ENCODE measurements at places on chromosomes 6 and 20. TPM values are rescaled to one million over a fixed set of nuclear protein-coding genes. Genes with fewer than 3 reads are reported as not detected.

The FARS2 gene
- 13.6 TPM for total RNA-seq

The ULBP2 gene
- 7.3 TPM for total RNA-seq

The BCAS1 gene
- 0.31 TPM for total RNA-seq

The C6orf58 gene
- not detected for total RNA-seq

The NTSR1 gene
- 0.10 TPM for total RNA-seq

The LY6G6D gene
- total RNA-seq: not detected

The TINAG gene
- total RNA-seq: not detected

The DYNLT2 gene
- 1.0 TPM for total RNA-seq

The CALHM5 gene
- total RNA-seq: 1.8 TPM

GRCh38 chr20:18431206-18431605, 35.6 kb downstream of the DZANK1 start:
- H3K4me1 ChIP-seq: no peaks in the 10 kb centered on the region
- no peak for DNase-seq
- no peaks in the 10 kb centered on the region for H3K27me3 ChIP-seq
- H3K27ac ChIP-seq: no peak overlapping the region
- H3K36me3 ChIP-seq: peaks cover 1% of the 10 kb centered on the region
- no peak overlapping the region for H3K4me3 ChIP-seq

GRCh38 chr6:21001736-21002135, 467.5 kb downstream of the CDKAL1 start:
- H3K4me1 ChIP-seq: peaks cover 38% of the 10 kb centered on the region
- no peak overlapping the region for H3K27ac ChIP-seq
- no peaks in the 10 kb centered on the region for H3K36me3 ChIP-seq
- no peak overlapping the region for H3K4me3 ChIP-seq

DNA sequence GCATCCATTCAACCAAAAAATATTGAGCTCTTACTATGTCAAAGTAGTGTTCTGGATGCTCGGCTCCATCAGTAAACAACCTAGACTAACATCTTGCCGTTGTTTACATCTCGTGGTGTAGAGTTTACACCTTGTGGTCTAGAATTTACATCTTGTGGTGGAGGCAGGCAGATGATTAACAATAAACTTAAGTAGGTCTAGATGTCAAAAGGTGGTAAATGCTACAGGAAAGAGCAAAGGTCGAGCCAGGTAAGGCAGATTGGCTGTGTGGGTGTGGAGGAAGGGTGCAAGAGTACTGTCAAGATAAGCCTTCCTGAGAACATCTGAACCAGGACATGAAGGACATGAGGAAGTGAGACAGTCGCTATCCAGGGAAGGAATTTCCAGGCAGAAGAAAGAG, 88.4 kb upstream of the ESR1 start:
- no peak overlapping the region for H3K4me3 ChIP-seq
- no peaks in the 10 kb centered on the region for H3K4me1 ChIP-seq
- no peak for DNase-seq
- no peaks in the 10 kb centered on the region for H3K36me3 ChIP-seq
- H3K27me3 ChIP-seq: no peaks in the 10 kb centered on the region

- no peak overlapping the region for H3K27ac ChIP-seq
- no peaks in the 10 kb centered on the region for H3K4me1 ChIP-seq
- no peak overlapping the region for H3K4me3 ChIP-seq
- no peaks in the 10 kb centered on the region for H3K36me3 ChIP-seq
Observed at GRCh38 chr20:37961066-37961465, 58.1 kb downstream of the VSTM2L start.

DNA sequence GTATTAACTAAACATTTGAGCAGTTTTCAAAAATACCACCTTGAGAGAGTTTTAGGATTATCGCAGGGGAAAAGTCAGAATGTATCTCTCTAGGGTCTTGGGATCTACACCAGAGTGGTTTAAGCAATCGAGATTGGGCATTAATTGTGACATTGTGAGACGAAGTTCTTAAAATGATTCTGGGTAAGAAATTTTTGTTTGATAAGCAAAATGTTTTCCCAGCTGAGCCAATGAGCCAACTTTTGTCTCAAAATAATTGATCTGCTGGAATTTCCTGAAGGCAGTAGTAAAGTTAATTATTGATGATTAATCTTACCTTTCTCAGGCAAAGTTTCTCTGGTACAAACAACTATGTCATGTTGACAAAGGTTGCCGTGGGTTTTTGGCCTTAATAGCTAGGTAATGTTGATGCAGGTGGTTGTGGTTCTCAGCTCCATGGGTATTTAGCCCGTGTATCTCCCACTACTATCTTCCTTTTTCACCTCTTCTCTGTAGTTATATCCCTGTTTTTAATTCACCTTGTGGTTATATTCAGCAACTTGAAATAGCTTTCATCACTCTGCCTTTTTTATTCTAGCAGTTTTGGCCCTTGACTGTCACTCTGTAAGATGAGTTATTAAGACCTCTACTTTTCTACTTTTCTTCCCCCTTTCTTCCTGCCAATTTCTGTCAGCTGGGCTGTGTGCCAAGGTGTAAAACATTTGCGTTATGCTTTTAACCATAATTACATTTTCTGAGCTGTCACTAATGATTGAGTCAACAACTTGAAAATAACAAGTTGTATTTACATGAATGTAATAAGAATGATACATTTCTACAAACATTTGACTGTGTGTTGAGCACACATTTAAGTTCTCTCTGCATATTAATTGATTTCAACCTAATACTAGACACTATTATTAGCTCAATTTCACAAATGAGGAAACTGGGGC, 368.3 kb upstream of the BTBD3 start:
- no peaks in the 10 kb centered on the region for H3K27me3 ChIP-seq
- no peak overlapping the region for H3K27ac ChIP-seq
- H3K4me1 ChIP-seq: no peaks in the 10 kb centered on the region

DNA sequence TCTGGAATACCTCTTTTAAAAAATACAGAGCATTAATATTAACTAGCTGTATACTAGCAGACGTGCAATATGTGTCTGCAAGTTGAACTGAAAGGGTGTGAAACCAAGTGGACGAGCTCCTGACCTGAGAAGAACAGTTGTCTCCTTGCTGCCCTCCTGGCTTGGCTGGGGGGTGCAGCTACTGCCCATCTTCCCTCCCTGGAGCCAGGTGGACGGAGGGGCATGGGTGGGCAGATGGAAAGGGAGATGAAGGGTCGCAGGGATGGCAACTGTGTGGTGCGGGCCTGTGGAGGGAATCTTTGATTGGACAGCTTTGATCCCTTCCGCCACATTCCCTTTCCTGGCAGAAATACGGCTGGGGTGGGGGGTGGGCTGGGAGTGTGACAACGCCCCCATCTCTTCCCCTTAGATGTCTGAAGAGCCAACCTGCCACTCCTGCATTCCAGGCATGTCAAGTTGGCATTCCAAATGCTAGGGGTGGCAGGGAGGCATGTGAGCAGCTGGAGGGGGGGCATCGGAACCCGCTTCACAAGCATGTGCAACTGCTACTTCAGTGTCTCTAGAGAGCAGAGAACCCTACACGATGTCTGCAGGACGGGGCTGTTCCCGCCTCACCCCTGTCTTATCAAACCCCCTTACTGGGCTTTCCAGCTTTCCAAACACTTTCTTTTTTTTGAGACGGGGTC, 37.3 kb downstream of the SRSF3 start:
- H3K4me1 ChIP-seq: peaks cover 7% of the 10 kb centered on the region
- no peaks in the 10 kb centered on the region for H3K27me3 ChIP-seq
- no peaks in the 10 kb centered on the region for H3K36me3 ChIP-seq
- DNase-seq: no peak

- H3K27ac ChIP-seq: no peak overlapping the region
- no peaks in the 10 kb centered on the region for H3K36me3 ChIP-seq
- no peak overlapping the region for H3K4me3 ChIP-seq
- no peak for DNase-seq
- peaks cover under 1% of the 10 kb centered on the region for H3K4me1 ChIP-seq
Observed at GRCh38 chr20:10428008-10428407, 6.0 kb downstream of the MKKS start.

DNA sequence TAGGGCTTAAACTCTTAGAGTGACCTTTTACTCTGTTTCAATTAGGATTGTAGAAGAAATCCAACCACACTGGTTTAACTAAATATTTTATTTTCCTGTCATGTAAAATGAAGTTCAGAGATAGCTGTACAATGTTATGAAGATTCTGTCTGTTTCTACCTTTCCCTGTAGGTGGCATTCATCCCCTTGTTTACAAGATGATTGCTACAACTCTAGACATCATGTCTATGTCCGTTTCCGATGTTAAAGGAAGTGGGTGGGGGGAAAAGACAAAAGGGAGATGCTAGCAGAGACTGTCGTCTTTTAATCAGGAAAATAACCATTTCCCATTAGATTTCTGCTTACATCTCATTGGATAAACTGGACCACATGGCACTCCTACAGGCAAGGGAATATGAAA, 30.9 kb upstream of the RIMS1 start:
- no peak for DNase-seq
- H3K36me3 ChIP-seq: no peaks in the 10 kb centered on the region
- H3K4me3 ChIP-seq: no peak overlapping the region

GRCh38 chr6:158262082-158262481, 50.2 kb upstream of the TULP4 start:
- no peak overlapping the region for H3K27ac ChIP-seq
- no peaks in the 10 kb centered on the region for H3K4me1 ChIP-seq
- no peaks in the 10 kb centered on the region for H3K27me3 ChIP-seq
- no peaks in the 10 kb centered on the region for H3K36me3 ChIP-seq
- H3K4me3 ChIP-seq: no peak overlapping the region
- DNase-seq: no peak

- no peaks in the 10 kb centered on the region for H3K27me3 ChIP-seq
- DNase-seq: peak; percentile 52
- H3K27ac ChIP-seq: peak overlapping the region; percentile 96
- no peak overlapping the region for H3K4me3 ChIP-seq
Observed at GRCh38 chr6:36350082-36350481, 13.4 kb upstream of the BNIP5 start.

DNA sequence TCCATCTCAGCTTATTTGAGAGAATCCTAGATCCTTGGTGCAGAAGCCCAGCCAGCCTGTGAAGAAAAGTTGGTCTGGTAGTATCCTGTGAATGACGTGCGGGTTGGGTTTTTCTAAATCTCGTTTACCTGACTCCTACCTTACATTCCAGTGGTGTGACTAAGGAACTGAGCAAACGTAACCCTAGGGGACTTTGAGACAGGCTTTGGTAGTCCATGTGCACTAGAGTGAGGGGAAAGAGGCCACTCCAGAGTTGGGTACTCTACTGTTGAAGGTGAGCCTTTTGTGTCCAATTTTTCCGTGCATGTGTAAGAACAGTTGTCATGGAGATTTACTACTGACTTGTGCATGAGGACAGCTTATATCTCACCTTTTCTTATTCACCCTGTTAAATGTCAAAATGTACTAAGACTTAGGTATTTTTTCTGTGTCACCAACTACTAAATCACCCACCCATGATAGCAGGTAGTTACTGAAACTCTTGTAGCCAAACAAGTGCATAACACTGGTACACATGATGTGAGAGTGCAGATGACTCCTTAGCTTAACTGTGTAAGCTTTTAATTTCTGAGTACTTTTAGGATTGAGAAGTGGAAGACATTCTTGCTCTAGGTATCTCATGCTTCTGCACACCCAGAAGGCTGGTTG, 26.3 kb upstream of the PLCG1 start:
- DNase-seq: no peak
- no peak overlapping the region for H3K27ac ChIP-seq
- H3K36me3 ChIP-seq: peaks cover 46% of the 10 kb centered on the region
- no peaks in the 10 kb centered on the region for H3K4me1 ChIP-seq
- H3K4me3 ChIP-seq: no peak overlapping the region

GRCh38 chr6:34386316-34387137, 5.9 kb downstream of the NUDT3 start:
- H3K27me3 ChIP-seq: no peaks in the 10 kb centered on the region
- no peak overlapping the region for H3K4me3 ChIP-seq
- no peak overlapping the region for H3K27ac ChIP-seq
- peaks cover 7% of the 10 kb centered on the region for H3K4me1 ChIP-seq
- no peaks in the 10 kb centered on the region for H3K36me3 ChIP-seq

DNA sequence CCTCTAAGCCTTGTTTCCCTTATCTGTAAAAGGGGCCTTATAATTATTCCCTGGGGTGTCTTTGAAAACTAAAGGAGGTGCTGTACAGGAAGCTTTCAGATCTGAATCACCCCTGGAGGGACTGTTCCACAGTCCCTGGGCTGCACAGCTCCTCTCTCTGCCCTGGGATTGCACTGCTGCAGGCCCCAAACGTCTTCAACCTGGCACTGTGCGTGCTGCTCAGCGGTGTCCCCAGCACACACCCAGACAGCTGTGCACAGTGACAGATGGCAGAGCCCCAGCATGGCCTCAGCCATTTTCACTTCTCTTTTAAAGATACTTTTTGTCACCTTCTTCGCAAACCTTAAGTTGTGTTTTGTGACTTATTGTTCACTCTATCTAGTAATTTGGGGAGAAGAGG, 50.7 kb upstream of the INSM1 start:
- H3K4me1 ChIP-seq: no peaks in the 10 kb centered on the region
- no peaks in the 10 kb centered on the region for H3K27me3 ChIP-seq
- no peak overlapping the region for H3K27ac ChIP-seq
- H3K36me3 ChIP-seq: no peaks in the 10 kb centered on the region
- no peak for DNase-seq

GRCh38 chr6:96465321-96465903, 56.2 kb upstream of the UFL1 start:
- no peaks in the 10 kb centered on the region for H3K4me1 ChIP-seq
- H3K4me3 ChIP-seq: no peak overlapping the region
- no peaks in the 10 kb centered on the region for H3K27me3 ChIP-seq
- H3K27ac ChIP-seq: no peak overlapping the region

GRCh38 chr6:169933839-169934698, 182.6 kb downstream of the ERMARD start:
- H3K36me3 ChIP-seq: no peaks in the 10 kb centered on the region
- no peaks in the 10 kb centered on the region for H3K4me1 ChIP-seq
- no peak overlapping the region for H3K27ac ChIP-seq
- no peaks in the 10 kb centered on the region for H3K27me3 ChIP-seq
- no peak overlapping the region for H3K4me3 ChIP-seq

- peaks cover 26% of the 10 kb centered on the region for H3K4me1 ChIP-seq
- peak overlapping the region; percentile 73 for H3K4me3 ChIP-seq
- DNase-seq: no peak
- no peaks in the 10 kb centered on the region for H3K36me3 ChIP-seq
- no peaks in the 10 kb centered on the region for H3K27me3 ChIP-seq
Observed at GRCh38 chr6:26272171-26272637, 92.8 kb upstream of the BTN3A2 start.

GRCh38 chr6:7762760-7763159, 36.9 kb downstream of the BMP6 start:
- peaks cover 12% of the 10 kb centered on the region for H3K27me3 ChIP-seq
- no peak overlapping the region for H3K4me3 ChIP-seq
- no peak for DNase-seq
- no peaks in the 10 kb centered on the region for H3K36me3 ChIP-seq
- H3K27ac ChIP-seq: no peak overlapping the region
- peaks cover 14% of the 10 kb centered on the region for H3K4me1 ChIP-seq

DNA sequence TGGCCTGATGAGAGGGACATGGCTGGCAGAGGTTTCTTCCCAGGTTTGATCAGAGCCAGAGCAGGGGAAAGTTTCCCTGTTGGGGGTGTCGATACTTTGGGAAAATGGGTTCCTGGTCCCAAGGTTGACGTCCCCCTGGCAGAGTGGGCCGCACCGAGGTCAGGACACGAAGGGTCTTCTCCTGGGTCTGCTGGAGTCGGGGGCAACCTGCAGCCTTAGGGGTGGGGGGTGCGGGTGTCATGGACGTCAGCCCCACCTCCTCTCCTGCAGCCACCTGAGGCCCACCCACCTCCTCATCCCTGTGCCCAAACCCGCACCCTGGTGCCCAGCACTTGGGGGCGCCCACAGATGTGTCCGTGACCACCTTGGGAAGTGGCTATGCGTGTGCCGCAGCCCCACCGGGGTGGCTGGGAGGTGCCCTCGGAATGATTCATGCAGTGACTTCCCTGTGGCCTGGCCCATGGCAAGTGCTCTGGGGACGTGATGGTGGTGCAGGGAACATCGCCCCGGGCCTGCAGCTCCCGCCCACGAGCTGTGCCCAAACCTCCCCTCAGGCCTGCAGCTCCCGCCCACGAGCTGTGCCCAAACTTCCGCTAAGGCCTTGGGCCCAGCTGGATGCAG, 64.9 kb downstream of the YTHDF1 start:
- H3K36me3 ChIP-seq: no peaks in the 10 kb centered on the region
- no peak overlapping the region for H3K4me3 ChIP-seq
- no peak overlapping the region for H3K27ac ChIP-seq
- peaks cover 13% of the 10 kb centered on the region for H3K27me3 ChIP-seq

All from astrocyte (in vitro differentiated cells and primary cell).